Substantia nigra (tissue), 51 donors: ENCODE measurements at places on chromosomes 1 and 21.

DNA sequence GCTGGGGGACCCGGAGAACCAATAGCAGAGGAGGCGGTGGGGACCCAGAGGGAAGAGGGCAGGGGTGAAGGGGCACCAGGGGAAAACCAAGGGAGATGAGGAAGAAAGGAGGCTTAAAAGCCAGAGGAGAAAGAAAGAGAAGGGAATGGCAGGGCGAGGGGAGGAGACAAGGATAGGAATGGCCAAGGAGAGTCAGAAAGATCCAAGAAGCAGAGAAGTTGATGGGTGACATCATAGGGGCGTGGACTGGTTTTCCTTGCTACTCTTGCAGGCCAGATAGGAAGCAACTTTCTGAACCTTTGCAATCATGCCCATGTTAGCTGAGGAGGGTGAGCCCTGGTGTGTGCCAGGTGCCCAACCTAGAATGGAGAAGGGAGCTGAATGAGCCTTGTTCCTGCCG, 5.4 kb downstream of the NPR1 start:
- DNase-seq, result no peak

DNA sequence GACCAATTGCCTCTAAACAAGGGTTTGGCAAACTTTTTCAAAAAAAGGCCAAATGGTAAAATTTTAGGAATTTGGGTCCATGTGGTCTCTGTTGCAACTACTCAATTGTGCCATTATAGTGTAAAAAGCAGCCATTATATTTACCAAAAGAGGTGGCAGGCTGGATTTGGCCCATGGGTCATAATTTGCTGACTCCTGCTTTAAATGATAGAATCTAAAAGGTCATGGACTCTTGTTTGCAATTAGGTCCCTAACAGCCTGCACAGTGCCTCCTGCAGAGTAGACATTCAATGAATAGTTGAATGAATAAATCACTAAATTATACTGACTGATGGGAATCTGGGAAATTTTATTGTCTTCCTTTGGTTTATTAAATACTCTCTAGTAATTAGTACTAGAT, 6.2 kb downstream of the BECN2 start:
- no peak for DNase-seq

- DNase-seq, result no peak
These were observed 55.7 kb downstream of the DEGS1 start for GRCh38 chr1:224238756-224239155.

- no peak for DNase-seq
These were observed 44.1 kb upstream of the PALMD start for GRCh38 chr1:99601709-99602403.

DNA sequence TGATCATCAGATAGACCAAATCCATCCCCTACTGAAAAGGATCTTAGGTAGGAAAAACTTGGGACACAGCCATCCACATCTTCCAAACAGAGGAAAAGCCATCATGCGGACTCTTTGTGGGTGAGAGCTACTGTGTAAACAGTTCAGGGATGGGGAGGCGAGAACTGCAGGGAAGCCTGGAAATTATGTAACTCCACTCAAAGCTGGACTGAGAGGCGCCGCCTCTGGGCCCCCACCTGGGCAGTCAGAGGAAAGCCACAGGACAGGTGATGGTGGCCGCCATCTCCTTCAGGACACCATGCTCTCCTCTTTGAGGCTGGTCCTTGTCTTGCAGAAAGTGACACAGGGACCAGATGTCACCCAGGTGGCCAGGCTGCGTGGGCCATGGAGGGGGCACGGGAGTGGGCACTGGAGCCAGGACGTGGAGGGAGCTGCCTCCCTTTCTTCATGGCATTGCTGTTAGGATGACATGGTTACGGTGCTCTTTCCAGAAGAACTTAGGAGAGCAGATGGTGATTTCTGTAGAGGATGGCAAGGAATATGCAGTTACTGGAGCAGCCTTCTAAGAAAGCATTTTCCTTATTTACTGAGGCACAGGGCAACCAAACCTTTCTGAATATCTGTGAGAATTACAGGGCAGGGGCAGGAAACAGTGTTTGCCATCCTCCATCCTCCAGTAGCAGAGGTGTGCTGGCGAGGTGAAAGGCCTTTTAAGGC, 32.0 kb upstream of the TDRD10 start:
- DNase-seq, result no peak
